8988T (cell line): ENCODE measurements at places on chromosomes 2 and 18.

DNA sequence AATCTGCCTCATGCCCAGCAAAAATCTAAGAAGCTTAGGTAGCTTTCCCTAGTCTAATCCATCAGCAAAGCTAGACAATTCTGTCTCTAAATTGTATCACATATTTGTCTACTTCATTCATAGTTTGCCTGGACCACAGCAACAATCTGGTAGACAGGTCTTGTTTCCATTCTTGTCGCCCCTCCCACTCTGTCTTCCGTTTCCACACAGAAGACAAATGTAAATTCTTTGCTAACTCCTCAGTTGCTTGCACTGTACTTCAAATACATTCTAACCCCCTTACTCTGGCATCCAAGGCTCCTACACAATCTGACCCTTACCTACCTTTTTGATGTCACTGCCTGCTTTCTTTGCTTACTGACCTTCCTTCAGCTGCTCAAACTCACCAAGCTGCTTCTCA, 40.1 kb downstream of the THUMPD2 start:
- DNase-seq, result no peak

DNA sequence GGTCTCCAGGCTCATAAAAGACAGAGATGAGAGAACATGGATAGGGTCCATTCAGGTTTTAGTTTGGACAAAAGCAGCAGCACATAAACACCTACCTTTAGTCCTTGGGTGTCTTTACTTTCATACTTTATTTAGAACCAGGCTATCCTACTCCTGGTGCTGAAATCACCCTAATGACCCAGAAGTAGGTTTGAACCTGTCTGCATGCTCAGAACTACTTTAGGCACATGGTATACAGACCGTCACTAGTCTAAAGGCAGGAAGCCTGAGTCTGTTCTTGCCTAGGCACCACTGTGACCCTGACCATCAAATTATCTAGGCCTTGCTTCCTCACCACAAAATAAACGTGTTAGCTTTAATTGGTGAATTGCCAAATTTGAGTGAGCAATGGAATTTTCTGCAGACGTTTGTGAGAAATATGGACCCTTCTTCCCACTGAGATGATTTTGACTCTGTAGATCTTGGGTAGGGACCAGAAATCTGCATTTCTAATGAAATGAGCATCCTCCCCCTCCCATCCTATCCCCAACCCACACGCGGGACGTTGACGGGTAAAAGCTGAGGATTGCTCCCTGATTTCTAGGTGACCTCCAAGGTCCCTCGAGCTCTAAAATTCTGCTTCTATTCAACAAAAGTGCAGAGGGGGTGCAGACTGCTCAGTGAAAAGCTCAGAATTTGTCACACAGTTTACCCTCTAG, 75.1 kb downstream of the PLEKHM3 start:
- no peak for DNase-seq

- DNase-seq, result no peak
Observed at GRCh38 chr2:237497838-237498186, 10.8 kb downstream of the MLPH start.

DNA sequence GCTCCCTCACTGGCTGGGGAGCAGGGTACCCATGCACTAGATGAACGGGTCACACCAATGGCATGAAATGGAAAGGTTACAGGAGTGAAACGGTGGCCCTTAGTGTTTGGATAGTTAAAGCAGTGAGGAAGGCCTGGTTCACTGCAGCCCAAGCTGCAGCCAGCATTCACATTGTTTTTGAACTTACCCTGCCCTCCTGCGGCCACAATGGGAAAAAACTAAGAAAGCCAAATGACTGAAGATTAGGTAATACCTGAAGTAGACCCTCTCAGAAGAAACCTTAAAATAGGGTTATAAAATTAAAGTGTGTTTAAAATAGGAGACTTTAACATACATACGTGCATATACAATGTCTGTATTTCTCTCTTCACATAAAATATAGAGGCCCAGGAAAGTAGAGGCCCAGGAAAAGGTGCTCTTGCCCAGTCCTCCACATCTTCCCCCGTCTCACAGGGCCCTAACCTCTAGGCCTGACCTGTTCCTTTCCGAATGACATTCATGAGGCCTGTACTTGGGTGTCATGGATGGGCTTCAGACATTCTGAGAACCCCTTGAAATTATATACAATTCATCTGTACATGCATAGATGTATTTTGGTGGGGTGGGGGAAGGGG, 33.3 kb downstream of the DOK1 start:
- DNase-seq, result peak; percentile 26

DNA sequence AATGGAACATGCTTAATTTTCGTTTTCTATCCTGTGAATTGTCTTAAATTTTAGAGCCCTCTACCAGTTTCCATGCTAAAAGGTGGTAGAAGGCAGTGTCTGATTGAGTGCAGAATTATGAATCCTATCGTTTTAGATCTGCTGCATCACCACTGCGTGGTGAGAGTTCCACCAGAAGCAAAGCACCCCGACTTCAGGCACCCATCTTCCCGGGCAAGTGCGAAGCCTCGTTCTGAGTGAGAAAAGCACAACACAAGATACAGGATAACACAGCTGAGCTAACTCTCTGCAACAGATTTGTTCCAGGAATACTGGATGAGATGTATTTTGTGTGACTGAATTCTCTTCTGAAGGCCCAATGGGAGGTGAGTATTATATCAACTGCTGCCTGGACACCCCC, 471.5 kb downstream of the EIPR1 start:
- DNase-seq, result no peak

GRCh38 chr2:23503682-23504081, 118.7 kb downstream of the KLHL29 start:
- DNase-seq, result no peak

- no peak for DNase-seq
Observed at GRCh38 chr2:218145124-218145523, 19.3 kb downstream of the CXCR2 start.

- peak; percentile 92 for DNase-seq
Observed at GRCh38 chr2:241702155-241703031, 554 bp downstream of the ING5 start.

- DNase-seq, result no peak
Observed at GRCh38 chr2:70897977-70898226, 37.8 kb upstream of the ATP6V1B1 start.

DNA sequence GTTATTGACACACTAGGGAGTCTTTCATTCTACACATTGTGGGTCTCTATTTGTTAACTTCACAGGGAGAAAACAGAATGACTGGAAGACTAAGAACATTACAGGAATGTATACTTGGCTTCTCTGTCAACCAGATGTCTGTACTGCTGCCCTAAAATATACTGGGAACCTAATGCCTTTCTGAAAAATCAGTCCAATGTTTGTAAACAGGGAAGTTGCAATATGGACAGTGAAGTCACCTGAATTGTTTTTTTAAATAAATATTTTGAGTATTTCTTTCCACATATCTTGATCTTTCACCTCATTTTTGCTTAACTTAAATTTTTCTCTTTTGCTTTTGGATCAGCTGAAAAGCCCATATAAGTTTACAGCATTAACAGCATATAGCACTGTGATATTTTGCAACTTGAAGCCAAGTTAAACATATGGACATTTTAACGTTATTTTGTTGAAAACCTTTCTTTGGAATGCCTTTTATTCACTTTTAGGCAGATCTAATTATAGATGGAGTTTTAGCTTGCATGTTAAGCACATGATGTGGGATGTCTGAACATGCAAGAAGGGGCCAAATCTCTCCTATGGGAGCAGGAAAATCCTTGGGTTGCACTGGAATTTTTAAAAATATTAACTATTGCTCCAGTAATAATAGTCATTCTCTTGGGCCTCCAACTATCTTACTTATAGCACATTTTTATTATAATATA, 137.7 kb upstream of the TWIST2 start:
- no peak for DNase-seq

DNA sequence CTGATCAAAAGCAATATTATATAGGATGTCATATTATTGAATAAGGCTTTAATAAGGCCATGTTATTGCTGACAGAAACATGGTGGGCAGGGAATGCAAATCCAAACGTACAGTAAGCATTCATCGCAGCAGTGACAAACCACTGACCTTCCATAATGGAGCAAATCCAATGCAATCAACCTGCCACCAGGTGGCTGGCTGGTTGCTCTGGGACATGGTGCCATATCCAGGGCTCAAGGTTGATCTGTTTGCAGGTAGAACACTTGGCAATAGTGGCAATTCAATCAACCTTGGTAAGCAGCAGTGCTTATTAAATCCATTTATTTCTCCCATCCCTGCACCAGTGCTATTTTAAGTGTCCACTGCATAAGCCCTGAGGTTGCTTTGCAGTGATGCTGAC, 75.4 kb downstream of the CERKL start:
- DNase-seq, result no peak

GRCh38 chr18:49948975-49949374, 135.6 kb upstream of the ACAA2 start:
- no peak for DNase-seq

- DNase-seq, result no peak
Observed at GRCh38 chr2:84160453-84160852, 298.6 kb downstream of the SUCLG1 start.

- no peak for DNase-seq
Observed at GRCh38 chr2:239433777-239434403, 33.1 kb upstream of the HDAC4 start.

GRCh38 chr2:136031711-136032110, 46.3 kb upstream of the DARS1 start:
- no peak for DNase-seq

DNA sequence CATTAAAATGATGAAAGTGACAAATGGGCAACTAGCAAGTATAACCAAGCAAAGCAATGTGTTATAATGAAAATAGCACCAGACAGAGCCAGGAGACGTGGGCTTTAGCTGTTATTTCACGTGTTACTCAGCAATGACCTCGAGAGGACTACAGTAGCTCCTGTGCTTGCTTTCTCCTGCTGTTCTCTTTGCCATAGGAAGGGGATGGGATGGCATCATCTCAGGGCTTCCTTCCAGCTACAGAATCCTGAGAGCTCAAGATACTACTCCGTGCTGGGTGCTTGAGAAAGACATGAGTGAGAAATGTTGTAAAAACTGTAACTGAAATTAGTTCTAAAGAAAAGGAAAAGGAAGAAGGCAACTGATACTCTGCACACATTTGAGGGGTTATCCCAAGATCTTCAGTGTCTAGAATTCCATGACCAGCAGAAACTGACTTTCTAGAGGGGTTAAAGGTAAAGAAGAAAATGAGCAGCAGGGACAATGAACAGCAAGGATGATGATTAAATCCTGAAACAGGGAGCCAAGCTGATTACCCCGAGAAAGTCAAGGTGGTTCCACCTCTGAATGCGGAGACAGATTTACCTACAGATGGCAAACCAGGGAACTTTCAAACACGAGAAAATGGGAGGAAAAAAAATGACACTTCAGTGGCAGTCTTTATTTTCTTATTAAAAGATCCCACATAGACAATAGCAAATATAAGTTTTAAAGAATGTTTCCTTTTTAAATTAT, 33.4 kb downstream of the GAREM1 start:
- DNase-seq, result no peak

- no peak for DNase-seq
Observed at GRCh38 chr2:173392731-173393130, 38.1 kb downstream of the CDCA7 start.

GRCh38 chr2:152115952-152116351, 17.1 kb upstream of the CACNB4 start:
- DNase-seq, result no peak

DNA sequence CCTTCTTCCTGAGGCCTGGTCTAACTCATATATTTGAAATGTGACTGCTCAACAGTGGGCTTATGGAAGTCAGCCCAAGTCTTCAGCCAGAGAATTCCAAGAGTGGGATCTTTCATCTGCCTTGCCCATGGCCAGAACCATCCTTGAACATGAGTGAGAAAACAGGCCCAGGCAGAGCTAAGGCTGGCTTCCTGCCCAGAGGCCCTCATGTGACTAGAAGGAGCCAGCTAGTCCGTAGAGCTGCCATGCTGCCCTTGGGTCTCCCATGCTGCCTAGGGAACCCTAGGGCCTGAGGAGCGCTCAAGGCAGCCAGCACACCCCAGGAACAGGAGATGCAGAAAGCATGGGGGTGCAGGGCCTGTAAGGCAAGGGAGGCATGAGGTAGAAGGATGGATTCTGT, 203.6 kb downstream of the FHOD3 start:
- DNase-seq, result no peak

DNA sequence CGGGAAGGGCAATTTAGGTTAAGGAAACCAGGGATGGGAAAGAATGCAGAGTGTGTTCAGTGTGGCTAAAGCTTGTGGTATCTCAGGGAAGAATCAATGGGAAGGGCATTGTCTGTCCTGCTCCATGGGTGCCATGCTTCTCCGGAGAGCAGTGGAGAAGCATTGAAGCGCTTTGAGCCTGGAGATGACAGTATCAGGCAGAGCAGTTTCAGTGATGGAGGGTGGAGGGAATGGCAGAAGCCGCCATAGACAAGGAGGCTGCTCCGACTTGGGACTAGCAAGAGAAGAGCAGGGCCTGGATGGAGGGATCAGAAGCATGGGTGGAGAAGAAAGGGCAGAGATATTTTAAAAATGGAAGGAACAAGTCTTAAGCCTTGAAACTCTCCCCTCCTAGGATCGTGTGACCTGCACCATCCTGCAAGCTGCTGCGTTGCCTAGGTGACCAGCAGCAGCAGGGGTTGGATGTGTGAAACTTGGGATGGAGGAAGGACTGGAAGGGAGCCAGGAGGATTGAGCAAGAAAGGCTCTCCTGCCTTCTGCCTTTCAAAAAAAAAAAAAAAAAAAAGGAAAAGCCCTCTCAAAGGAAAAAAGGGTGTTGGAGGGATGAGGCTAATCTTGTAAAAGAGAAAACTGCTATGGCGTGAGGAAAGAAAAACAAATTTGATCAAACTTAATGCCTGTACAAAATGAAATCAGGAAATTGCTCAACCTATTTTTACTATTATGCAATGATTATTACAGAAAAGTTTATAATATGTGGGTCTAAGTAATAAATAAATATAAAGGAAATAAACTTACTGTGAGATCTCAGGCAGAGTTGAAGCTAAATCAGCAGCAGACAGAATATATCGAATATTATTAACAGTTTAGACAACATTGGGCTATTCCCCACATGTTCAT, 493.8 kb upstream of the NRP2 start:
- no peak for DNase-seq

DNA sequence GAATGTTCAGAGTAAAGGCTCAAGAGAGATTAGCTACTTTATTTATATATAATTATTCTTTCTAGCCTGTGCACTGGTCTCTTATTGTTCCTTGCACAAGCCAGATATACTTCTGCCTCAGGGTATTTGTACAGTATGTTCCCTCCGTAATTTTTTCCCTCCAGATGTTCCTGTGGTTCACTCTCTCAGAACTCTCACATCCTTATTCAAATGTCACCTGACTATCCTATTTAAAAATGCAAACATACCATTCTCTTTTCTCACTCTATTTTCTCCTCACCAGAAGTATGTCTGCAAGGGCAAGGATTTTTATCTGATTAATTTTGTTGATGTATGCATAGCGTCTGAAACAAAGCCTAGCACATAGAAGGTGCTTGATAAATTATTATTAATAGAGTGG, 64.0 kb upstream of the CERS6 start:
- DNase-seq, result no peak

DNA sequence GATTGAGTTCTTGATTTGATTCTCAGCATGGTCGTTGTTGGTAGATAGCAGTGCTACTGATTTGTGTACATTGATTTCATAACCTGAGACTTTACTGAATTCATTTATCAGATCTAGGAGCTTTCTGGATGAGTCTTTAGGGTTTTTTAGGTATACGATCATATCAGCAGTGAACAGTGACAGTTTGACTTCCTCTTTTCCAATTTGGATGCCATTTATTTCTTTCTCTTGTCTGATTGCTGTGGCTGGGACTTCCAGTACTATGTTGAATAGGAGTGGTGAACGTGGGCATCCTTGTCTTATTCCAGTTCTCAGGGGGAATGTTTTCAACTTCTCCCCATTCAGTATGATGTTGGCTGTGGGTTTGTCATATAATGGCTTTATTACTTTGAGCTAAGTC, 27.9 kb upstream of the CXCR2 start:
- no peak for DNase-seq

- no peak for DNase-seq
Observed at GRCh38 chr18:76064998-76065397, 430.0 kb downstream of the ZNF516 start.
